Fibroblast of pulmonary artery (primary cell): ENCODE measurements at places on chromosomes 11 and 22.

DNA sequence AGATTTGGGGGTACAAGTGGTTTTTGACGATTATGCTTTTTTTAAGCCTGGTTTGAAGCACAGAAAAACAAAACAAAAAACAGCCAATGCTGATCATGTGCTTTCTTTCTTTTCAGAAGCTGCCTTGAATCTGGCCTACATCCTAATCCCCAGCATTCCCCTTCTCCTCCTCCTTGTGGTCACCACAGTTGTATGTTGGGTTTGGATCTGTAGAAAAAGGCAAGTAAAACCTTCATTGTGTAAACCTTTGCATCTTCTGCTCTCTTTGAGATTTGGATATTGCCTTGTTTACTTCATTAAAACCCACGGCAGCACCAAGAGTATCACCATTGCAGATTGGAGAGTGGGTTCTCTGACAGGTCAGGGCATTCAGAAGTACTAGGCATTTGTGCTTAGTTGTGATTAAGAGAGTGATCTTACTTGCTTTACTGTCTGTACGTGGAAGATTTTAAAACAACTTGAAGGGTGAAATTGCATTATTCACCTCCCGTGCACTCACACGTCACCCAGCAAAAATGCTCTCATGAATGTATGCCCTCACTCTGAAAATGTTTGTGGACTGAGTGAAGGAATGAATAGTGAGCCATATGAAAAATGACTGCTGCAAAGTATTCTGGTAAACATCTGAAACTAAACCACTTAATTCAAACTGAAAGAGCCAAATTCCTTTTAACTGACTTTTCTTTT lies 17.0 kb downstream of the LAYN start:
- DNase-seq, result peak; percentile 84

DNA sequence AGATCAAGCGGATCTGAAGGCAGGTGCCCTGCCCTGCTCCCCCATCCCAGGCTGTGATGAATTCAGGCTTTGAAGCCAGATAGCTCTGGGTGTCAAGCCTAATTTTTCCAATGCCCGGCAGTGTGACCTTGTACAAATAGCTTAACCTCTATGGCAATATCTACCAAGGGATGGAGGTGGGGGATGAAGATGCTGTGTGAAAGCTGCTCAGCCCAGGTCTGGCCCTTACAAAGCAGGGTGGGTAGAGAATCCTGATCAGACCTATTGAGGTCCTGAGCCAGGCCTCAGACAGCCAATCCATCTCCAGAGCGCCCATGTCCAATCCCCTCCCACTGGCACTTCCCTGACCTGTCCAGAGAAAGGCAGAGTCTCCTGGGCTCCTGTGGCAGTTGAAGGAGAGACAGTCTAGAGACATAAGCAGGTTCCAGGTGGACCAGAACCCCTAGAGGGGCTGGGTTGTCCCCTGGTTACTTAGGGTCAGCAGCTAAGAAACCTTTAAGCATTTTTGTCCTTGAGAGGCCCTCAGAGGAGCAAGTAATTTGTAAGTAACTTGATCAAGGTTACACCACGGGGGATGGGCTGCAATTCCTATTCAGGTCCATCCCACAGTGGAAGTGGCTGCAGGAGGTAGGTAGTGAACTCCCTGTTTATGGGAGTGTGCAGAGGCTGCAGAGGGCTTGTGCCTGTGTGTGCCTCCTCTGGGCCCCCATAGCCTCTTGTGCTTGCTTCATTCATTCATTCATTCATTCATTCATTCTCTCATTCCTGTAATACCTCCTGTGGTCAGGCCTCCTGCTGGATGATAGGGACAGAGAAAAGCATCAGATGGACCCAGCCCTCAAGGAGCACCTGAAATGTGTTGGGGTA lies 10.4 kb downstream of the P2RY2 start:
- DNase-seq, result no peak

DNA sequence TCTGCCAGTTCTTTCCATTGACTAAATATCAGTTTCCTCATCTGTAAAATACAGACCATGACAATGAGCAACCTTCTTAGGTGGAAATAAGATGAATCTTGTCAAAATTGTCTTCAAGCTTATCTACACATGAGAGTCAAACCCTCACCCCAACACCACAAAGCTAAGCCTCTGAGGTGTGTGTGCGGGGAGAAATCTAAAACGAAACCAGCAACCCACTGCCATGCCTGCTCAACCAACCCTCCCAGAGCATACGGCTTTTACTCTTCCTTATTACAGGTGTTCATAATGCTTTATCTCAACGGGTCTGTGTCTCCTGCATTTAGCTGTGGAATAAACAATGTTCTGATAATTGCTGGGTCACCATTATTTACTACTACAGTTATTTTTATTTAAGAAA lies 235.4 kb downstream of the KIRREL3 start:
- DNase-seq, result no peak

DNA sequence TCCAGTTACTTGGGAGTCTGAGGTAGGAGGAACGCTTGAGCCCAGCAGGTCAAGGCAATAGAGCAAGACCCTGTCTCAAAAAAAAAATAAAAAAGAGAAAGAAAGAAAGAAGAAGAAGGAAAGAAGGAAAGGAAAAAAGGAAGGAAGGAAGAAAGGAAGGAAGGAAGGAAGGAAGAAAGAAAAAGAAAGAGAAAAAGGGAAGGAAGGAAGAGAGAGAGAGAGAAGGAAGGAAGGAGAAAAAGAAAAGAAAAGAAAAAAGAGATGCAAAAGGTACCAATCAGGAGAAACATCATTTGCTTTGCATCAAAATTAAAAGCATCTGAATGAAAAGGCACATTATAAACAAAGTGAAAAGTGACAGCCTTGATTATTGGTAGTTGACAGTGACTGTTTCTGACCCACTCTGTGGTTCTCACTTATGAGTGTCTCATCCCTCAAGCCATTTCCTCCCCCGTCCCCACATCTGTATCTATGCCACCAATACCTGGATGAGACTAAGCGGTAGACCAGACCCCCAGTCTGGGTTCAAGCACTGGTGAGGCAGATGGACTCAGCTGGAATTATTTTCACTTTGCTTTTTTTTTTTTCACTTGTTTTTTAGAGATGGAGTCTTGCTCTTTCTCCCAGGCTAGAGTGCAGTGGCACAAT lies 33.0 kb upstream of the XBP1 start:
- DNase-seq, result no peak

DNA sequence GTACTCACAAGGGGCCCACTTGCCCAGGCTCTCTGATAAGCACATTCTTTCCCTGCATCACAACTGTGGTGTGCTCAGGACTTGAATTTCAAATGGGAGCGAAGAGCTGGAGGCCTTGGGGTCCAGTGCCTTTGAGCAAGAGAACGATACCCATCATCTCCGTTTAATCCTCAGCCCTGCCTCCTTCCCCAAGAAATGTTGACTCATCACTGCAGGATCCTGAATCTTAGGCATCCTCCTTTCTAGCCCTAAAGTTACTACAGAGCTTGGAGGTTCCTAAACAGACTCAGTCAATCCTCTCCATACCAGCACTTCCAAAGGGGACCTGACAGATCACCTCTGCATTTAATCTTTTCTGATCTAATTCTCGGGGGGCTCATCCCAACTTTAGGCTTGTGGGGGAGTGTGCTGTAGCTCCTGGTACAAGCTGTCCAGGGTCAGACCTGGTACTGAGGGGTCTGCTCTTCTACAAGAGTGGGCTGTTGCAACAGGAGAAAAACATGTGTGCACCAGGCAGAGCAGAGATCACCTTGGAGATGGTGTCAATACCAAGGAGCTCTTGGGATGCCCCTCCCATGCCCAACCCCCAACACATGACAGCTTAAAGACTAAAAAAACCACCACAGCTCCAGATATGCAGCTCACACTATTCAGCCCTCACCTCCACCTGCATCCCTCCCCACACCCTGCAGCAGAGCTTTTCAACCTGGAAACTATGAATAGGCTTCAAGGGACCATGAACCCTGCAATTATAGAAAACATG lies 3.9 kb upstream of the PRG2 start:
- DNase-seq, result no peak

DNA sequence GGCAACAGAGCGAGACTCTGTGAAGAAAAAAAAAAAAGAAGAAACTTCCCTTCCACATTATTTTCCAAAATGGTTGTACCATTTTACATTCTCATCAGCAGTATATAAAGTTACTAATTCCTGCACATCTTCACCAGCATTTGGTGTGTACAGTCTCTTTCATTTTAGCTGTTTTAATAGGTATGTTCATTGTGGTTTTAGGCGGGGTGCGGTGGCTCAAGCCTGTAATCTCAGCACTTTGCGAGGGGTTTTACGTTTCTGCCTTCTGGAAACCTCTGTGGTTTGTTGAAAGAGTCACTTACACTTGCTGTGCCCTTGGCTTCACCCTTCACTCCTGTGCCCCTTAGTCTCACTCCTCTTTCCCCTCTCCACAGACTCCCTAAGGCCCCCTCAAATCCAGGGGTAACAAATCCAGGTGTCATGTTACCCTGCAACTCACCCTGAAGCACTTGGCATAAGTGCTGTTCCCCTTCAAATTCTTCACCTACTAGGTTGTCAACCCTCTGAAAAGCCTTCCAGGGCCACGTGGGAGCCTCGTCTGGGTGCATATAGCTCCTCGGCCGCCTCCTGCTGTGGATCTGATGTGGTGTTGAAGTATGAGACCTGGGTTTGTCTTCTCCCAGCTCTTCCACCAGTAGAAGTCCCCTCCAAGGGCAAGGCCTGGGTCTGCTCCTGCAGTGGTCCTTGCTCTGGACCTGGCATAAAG lies 20.8 kb downstream of the TOB2 start:
- DNase-seq, result no peak

GRCh38 chr11:17650127-17650911 lies 69.1 kb upstream of the MYOD1 start:
- no peak for DNase-seq

DNA sequence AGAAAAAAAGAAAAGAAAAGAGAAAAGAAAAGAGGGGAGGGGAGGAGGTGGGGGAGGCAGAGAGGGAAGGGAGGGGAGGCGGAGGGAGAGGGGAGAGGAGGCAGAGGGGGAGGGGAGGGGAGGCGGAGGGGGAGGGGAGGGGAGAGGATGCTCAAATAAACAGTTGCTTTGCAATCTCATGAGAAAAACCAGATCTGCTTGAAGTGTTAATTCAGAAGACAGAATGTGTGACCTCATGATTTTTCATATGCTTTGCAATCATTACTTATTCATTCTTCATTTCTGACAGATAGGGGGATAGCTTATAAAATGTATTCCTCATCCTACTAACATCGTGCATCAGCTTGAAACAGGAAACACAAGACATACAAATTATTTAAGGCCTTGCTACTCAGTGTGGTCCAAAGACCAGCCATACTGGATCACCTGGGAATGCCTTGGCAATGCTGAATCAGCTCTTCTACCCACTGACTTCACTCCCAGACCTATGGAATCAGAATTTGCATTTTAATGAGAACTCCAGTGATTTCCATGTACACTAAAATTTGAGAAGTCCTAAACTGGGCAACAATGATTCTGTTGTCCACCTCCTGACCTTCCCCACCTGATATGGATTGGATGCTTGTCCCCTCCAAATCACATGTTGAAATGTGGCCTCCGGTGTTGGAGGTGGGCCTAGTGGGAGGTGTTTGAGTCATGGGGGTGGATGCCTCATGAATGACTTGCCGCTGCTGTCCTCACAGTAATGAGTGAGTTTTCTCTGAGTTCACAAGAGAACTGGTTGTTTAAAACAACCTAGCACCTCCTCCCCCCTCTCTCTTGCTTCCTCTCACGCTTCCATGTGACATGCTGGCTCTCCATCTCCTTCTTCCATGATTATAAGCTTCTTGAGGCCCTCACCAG lies 69.2 kb downstream of the CCDC34 start:
- DNase-seq, result peak; percentile 22

GRCh38 chr11:81495699-81496292 lies 1237.9 kb downstream of the FAM181B start:
- DNase-seq, result no peak

GRCh38 chr11:61919705-61920631 lies 2.6 kb upstream of the RAB3IL1 start:
- DNase-seq, result no peak
